ENCODE measurements at places on chromosomes 12 and 14.

DNA sequence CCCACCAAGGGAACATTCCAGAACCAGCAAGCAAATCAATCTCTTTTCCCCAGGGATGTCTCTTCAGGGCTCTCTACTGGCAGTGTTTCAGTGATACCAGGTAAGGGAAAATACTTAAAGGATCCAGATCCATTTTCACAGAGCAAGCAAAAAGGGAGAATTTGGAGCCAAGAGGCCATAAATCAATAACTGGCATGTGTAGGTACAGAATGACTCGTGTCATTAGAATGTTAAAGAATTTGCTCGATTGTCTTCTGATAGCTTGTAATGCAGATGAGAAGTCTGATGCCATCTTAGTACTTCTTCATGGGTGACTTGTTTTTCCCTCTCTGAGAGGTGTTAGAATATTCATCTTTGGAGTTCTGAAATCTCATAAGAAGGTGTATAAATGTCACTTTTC lies 242.9 kb downstream of the KTN1 start:
- DNase-seq: no peak

DNA sequence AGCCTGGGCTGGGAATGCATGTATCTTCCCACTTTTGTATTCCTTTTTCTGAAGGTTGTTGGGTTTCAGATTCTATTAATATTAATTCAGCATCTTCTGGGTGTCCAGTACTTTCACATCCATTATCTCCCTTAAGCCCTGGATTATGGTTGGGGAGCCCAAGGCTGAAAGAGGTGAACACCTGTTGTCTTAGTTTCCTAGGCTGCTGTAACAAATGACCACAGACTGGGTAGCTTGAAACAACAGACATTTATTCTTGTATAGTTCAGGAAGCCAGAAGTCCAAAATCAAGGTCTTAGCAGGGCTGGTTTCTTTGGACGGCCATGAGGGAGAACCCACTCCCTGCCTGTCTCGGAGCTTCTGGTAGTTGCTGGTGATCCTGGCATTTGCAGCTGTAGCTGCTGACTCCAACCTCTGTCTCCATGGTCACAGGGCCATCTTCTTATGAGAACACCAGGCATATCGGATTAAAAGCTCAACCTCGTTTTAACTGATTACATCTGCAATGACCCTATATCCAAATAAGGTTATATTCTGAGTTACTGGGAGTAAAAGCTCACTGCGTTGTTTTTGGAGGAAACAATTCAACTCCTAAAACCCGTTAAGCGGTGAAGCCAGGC lies 68.2 kb upstream of the CLMN start:
- no peak for DNase-seq

DNA sequence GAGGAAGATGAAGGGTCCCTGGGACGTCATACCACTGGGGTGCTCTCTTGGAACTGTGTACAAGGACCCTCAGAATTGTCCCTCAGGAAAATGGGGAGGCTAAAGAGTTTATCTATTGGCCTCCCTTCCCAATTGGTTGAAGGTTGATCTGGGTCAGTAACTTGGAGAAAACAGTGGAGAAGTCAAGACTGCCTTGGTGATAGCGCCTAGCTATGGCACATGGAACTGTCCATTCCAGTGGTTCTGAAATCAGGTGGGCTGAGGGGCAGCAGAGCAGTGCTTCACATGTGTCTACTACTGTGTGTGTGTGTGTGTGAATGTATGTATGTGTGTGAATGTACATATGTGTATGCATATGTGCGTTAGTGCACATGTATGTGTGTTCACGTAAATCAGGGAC lies 316.1 kb downstream of the AACS start:
- no peak for DNase-seq

- DNase-seq: no peak
Measured at GRCh38 chr14:33685698-33686097, 265.2 kb downstream of the EGLN3 start.

Data from T follicular helper cell (primary cell).